PC-9 (cell line): ENCODE measurements at places on chromosomes 11 and 22. TPM values are rescaled to one million over a fixed set of nuclear protein-coding genes. Genes with fewer than 3 reads are reported as not detected.
A peak's percentile ranks its signal among the peaks of the same experiment; 100 is the strongest.

Gene FADS1
- 114 and 150 TPM in 2 replicates for total RNA-seq

Gene LINC01488
- not detected in 2 replicates for total RNA-seq

Gene LRRC74B
- total RNA-seq, result 0.25 TPM in 1 of 2 replicates, not detected in the other

Gene NRXN2
- 0.10 TPM in 1 of 2 replicates, not detected in the other for total RNA-seq

Gene KRTAP5-6
- total RNA-seq, result not detected in 2 replicates

- 0 out of 2 replicates have a peak, but pooled peaks cover 4% of the 10 kb centered on the region for H3K4me1 ChIP-seq
- peak; percentile 74 for DNase-seq
- no peaks in the 10 kb centered on the region for H3K27me3 ChIP-seq
- no peak overlapping the region for H3K4me3 ChIP-seq
- no peaks in the 10 kb centered on the region for H3K36me3 ChIP-seq
- H3K27ac ChIP-seq, result no peak overlapping the region
Measured at GRCh38 chr22:28139961-28140360, 220.9 kb upstream of the PITPNB start.

DNA sequence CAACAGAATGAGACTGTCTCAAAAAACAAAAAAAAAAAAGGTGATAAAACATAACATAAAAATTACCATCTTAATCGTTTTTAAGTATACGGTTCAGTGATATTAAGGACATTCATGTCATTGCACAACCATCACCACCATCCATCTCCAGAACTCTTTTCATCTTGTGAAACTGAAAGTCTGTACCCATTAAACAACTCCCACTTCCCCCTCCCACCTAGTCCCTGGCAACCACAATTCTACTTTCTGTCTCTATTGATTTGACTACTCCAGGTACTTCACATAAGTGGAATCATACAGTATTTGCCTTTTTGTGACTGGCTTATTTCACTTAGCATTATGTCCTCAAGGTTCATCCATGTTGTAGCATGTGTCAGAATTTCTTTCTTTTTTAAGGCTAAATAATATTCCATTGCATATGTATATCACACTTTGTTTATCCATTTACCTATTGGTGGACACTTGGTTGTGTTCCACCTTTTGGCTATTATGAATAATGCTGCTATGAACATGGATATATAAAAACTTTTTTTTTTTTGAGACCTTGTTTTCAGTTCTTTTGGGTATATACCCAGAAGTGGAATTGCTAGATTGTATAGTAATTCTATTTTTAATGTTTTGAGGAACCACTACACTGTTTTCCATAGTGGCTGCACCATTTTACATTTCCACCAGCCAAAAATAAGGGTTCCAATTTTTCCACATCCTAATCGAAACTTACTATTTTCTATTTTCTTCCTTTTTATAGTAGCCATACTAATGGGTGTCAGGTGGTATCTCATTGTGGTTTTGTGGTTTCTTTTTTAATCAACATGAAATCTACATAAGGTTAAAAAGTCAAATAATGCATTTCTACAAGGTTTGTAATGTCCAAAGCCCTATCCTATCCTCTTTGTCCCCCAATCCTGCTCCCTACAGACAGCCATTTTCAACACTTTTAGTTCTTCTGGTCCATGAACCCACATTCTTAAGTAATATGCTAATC, 23.4 kb upstream of the PIK3C2A start:
- H3K4me1 ChIP-seq, result no peaks in the 10 kb centered on the region
- H3K27me3 ChIP-seq, result no peaks in the 10 kb centered on the region
- no peak overlapping the region for H3K4me3 ChIP-seq
- no peak for DNase-seq
- H3K27ac ChIP-seq, result no peak overlapping the region

DNA sequence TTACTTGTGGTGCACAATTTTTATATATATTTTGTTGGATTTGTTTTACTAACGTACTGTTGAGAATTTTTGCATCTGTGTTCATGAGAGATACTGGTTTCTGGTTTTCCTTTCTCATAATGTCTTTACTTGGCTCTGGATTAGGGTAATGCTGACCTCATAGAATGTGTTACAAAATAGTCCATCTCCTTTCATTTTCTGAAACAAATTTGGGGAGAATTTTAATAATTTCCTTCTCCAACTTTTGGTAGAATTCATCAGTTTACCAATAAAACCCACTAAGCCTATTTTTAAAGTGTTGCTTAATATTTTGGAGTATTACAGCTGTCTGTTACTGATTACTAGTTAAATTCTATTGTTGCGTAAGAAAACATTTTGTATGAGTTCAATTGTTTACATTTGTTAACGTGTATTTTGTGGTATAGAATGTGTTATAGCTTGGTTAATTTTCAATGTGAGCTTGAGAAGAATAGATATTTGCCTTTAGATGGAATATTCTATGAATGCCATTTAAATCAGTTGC, 11.5 kb downstream of the TRIM22 start:
- no peaks in the 10 kb centered on the region for H3K27me3 ChIP-seq
- no peak overlapping the region for H3K27ac ChIP-seq
- H3K4me3 ChIP-seq, result no peak overlapping the region
- H3K36me3 ChIP-seq, result no peaks in the 10 kb centered on the region
- DNase-seq, result no peak

- peak; percentile 33 for DNase-seq
- no peak overlapping the region for H3K4me3 ChIP-seq
- H3K36me3 ChIP-seq, result peaks cover 10% of the 10 kb centered on the region; the same call in 1 of the 2 replicates
- H3K4me1 ChIP-seq, result no peaks in the 10 kb centered on the region
Measured at GRCh38 chr11:108131993-108132392, 10.6 kb downstream of the ACAT1 start.

DNA sequence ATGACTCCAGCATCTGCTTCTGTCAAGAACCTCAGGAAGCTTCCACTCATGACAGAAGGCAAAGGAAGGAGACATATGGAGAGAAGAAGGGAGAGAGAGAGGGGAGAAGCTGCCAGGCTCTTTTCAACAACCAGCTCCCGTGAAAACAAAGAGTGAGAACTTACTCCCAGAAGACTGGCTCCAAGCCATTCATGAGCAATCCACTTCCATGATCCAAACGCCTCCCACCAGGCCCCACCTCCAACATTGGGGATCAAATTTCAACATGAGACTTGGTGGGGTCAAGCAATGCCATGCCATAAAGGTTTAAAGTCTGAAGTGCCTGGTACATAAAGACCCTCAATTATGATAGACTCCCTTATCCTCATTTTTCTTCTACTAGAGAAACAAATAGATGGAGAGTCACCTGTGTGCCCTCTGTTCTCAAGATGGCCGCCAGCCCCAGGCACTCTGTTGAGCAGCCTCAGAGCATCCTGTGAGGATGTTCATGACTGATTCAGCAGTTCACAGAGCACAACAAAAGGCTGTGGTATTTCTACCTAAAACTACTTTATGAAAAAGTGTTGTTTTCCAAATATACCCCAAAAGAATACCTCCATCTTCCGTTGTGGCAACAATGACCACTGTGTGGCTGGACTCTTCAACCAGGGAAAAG, 69.0 kb upstream of the CRTAM start:
- H3K27ac ChIP-seq, result no peak overlapping the region
- no peak overlapping the region for H3K4me3 ChIP-seq
- no peaks in the 10 kb centered on the region for H3K36me3 ChIP-seq
- DNase-seq, result no peak
- H3K4me1 ChIP-seq, result peaks cover 7% of the 10 kb centered on the region; the same call in 1 of the 2 replicates
